ENCODE measurements at places on chromosomes 11 and 22.

GRCh38 chr11:124536520-124536919 is 6.9 kb downstream of the OR8B12 start:
- DNase-seq = no peak

DNA sequence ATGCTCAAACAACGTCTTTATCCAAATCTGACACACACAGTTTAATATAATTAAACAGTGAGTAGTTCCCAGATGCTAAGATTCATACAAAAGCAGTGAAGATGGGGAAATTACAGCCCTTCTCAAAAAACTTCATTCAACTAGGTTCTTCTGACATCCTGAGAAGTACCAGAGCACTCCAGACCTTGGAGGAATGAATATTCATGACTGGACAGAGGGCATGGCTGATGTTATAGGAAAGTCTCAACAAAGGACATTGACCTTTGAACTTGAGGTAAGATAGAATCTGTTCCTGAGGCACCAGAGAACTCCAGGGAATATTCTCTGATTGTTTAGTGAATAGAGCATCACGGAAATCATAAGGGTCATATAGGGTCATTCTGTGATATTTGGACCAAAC is 106.4 kb upstream of the SLC5A12 start:
- DNase-seq = no peak

- no peak for DNase-seq
Measured at GRCh38 chr11:5580577-5580976, at the start of gene OR52B6. Gene OR52B6, plus strand, starts transcription at chr11:5580877. Its CDS starts 0 bp downstream, at chr11:5580877.

- no peak for DNase-seq
Measured at GRCh38 chr11:35994421-35994820, 50.6 kb downstream of the LDLRAD3 start.

DNA sequence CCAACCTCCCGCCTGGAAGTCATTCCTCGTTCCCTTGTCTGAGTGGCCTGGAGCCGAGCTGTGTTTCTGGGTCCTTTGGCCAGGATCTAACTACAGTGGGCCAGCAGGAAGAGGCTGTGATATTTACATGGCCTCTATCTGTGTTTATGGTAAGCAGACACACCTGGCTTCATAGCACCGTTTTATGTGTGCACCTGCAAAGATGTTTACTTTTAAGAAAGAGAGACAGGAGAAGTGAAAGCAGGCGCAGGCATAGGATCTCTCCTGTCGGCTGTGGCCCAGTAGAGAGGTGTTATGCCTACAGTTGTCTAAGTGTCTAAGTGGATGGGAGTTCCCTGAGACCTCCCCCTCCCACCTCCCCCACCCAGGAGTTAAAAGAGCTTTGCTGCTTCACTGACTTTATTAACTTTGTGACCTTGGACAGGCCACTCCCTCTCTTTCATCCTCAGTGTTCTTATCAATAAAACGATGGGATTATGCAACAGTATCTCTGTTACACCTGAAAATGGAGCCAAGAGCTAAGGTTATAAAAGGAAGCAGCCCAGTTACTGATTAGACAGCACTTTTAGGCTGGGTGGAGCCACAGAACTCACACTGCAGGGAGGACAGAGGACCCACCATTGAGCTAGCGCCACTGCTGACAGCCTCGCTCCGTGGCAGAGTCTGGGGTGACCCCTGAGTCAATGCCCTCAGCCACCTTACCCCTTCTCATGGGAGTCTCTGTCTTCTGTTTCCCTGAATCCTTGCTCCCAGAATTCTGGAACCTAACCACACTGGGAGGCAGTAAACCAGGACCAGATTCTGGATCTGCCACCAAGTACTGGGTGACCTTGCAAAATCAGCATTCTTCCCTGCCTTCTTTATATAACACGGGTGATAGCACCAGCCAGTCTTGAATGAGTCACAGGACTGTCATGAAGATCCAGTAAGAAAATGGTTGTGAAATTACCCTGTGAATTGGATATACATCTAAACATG is 22.0 kb downstream of the ST14 start:
- no peak for DNase-seq

GRCh38 chr22:35076630-35077029 is 10.7 kb downstream of the ISX start:
- DNase-seq = no peak

- DNase-seq = no peak
Measured at GRCh38 chr11:66546368-66546965, at the start of gene ACTN3. Gene ACTN3, plus strand, starts transcription at chr11:66546903. Its CDS starts 35 bp downstream, at chr11:66546938.

DNA sequence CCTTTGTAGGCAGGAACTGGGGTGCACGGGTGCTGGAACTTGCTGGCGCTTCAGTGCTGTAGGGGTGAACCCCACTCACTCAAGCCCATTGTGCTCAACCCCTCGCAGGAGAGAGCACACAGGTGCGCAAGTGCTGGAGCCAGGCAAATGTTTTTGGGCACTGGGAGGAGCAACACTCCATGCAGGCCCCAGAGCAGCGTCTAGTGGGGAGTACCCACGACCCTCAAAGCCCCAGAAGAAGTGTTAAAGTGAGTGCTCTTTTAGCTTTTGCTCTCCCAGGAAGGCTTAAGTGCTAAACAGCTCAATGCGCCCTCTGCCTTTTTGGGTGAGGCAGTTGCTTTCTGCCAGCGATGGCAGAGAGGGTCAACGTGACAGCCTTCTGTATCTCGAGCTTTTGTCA is 282.2 kb upstream of the ARHGAP42 start:
- DNase-seq = no peak

DNA sequence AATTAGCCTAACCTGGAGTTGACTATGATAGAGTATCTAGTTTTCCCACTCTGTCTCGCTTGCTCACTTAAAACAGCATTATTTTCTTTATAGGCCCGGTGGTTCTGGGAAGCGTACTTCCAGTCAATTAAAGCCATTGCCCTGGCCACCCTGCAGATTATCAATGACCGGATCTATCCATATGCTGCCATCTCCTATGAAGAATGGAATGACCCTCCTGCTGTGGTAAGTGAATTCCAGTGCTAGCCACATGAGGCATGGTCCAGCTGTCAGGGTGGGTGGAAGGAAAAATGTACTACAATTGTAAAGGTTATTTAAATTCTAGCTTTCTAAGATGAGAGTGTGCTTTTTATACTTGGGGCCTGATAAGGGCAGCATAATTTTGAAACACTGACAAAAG is 76.0 kb downstream of the EXT2 start:
- DNase-seq = no peak

- DNase-seq = no peak
Measured at GRCh38 chr11:27722953-27723344, 22.7 kb upstream of the BDNF start.

GRCh38 chr11:86396396-86396795 is 21.7 kb downstream of the CCDC81 start:
- DNase-seq = no peak

DNA sequence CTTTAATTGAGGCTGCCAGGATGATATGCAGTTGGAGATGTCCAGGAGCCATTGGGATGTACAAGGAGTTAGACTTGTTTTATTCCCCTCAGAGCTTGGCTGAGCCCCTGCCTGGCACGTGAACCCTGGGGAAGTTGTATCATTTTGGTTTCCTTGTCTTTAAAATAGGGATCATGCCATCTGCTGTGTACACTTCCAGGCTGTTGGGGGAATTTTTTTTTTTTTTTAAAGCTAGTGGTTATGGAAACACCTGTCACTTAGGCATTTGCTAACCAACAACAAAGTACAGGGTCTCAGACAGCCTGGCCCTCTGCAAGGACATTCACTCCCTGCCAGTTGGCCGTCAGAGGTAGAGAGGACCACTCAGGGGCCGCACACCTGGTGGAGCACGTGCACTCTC is 8.5 kb upstream of the RAB1B start:
- no peak for DNase-seq

- no peak for DNase-seq
Measured at GRCh38 chr22:44352378-44353035, 39.8 kb upstream of the SHISAL1 start.

DNA sequence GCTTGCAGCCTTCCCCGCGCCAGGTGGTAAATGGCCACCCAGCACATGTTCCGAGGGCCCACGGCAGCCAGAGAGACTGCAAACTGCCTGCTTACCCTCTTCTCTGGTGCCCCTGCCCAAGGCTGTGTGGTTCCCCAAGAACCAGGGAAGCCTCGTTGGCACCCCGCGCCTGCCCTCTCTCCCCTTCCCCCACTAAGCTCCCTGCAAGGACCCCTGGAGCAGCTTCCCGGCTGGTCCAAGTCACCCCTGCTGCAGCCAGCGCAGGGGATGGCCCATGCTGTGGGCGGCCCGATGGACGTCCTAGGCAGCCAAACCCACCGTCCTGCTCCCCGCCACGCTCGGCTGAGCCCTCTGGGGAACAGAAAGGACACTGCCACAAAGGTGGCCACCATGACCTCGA is 30.2 kb downstream of the MACROD1 start:
- DNase-seq = no peak

DNA sequence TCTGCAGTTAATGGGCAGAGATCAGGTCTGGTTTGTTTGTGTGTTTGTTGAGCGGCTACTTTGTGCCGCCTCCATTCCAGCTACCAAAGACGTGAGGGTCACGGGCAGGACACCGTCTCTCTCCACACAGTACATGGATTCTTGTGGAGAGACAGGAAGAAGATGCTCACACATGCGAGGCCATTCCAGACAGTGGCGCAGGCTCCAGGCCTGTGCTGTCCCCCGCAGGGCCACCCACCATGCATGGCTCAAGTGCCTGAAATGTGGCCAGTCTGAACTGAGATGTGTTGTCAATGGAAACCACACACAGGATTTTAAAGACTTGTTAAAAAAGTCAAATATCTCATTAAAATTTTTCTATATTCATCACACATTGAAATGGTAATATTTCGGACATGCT is 848.3 kb downstream of the TBC1D22A start:
- DNase-seq = no peak

DNA sequence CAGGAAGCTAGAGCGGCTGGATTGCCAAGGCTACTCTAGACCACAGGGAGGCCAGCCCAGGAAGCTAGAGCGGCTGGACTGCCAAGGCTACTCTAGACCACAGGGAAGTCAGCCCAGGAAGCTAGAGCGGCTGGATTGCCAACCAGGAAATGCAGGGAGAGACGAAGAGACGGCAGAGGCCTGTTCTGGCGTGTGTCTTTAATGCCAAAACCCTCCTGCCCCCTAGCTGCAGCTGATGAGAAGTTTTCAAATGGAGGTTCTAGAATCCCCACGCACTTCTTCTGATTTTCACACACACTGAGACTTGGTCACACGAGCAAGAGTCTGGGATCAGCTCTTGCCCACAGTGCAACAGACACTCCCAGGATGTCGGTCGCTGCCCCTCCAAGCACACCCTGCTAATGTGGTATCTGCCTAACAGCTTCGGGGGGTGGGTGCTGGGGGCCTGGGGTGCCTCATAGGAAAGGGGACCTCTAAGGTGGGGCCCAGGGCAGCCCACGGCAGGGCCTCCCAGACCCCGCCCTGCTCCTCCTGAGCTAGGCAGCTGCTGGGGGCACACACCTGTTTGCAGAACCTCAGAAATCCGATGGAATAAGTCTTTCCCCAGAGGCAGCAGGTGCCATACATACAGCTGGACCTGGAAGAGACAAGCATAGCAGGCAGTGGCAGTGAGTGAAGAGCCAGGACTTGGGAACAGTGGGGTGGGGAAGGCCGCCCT is 28.5 kb downstream of the MAFF start:
- DNase-seq = peak; percentile 11

- no peak for DNase-seq
Measured at GRCh38 chr11:130183878-130184610, 24.5 kb downstream of the ST14 start.

- DNase-seq = no peak
Measured at GRCh38 chr11:97786961-97787360, 1233.8 kb upstream of the CNTN5 start.

DNA sequence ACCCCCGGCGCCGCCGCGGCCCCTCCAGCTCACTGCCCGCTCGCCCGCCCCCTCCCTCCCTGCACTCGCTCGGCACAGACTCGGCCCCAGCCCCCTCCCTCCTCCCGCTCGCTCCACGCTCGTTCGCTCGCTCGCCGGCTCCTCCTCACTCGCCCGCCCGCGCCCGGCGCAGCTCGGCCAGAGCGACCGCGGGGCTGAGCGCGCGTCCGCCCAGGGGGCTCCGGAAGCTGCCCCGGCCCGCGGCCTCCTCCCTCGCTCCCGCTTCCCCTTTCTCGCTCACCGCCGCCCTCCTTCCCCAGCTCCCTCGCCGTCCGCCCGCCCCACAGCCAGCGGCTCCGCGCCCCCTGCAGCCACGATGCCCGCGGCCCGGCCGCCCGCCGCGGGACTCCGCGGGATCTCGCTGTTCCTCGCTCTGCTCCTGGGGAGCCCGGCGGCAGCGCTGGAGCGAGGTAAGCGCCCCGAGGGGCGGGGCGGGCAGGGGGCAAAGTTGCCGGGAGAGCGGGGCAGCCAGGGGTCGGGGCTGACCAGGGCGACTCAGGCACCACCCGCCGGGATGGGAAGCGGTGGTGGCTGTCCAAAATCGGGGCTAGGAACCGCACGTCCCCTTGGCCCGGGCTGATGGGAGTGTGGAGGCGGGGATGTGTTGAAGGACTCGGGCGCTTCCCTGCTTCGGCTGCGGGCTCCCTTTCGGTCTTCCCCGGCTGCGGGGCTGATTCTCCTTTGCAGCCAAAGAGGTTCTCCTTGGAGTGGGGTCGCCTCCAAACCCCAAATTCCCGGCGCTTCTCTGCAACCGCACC is at the start of gene SEZ6L:
Gene SEZ6L, plus strand, starts transcription at position 148 of the 797 bp plus-strand sequence. Its CDS starts 208 bp downstream, at position 356.
- no peak for DNase-seq
